ENCODE measurements at places on chromosomes 2 and 18. TPM values are rescaled to one million over a fixed set of nuclear protein-coding genes. Genes with fewer than 3 reads are reported as not detected.
A peak's percentile ranks its signal among the peaks of the same experiment; 100 is the strongest.

Gene RIT2
- not detected for total RNA-seq

Gene COL4A3
- total RNA-seq: 17.6 TPM

Gene LONRF2
- total RNA-seq: 9.7 TPM

Gene NYAP2
- total RNA-seq: not detected

Gene PDCD1
- total RNA-seq: not detected

Gene UCN
- total RNA-seq: 4.6 TPM

GRCh38 chr2:127128445-127128904 lies 21.5 kb upstream of the BIN1 start:
- DNase-seq: peak; percentile 74

DNA sequence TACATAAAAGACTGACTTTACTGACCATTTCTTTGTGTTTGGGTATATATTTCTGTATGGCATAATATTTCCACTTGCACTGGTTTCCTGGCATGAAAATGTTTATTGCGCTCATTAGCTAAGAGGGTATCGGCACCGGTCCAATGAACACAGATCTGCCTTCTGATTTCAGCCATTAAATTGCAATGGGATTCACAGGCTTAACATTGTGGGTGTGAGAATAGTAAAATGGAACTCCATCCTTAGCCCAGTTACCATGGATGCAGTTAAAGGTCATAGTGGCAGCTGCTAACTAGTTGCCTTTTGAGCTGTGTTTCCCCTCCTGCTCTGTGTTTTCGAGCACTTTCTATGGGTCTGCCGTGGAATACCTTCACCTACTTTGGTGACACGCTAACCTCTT lies 352.6 kb upstream of the POU3F3 start:
- DNase-seq: no peak

DNA sequence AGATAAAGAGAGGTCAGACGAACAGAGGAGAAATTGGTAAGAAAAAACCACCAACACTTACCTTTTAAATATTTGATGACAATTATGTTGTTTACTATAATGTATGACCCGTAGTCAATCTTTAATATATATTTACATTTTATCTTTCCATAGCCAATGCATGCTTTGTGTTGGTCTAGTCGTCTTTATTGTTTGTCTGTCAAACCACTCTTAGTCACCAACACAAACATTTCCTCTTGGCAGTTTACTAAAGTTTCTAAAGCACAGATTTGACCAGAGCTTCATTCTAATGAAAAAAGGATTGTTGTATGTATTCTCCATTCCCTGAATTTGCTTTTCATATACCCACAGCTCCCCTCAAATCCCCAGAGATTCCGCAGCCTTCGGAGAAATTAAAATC lies 784.7 kb upstream of the PIK3C3 start:
- DNase-seq: no peak

GRCh38 chr2:96391828-96392200 lies 56.2 kb downstream of the NCAPH start:
- DNase-seq: no peak

- DNase-seq: no peak
These were observed 1249.6 kb upstream of the FAM98A start for GRCh38 chr2:34848691-34849090.

DNA sequence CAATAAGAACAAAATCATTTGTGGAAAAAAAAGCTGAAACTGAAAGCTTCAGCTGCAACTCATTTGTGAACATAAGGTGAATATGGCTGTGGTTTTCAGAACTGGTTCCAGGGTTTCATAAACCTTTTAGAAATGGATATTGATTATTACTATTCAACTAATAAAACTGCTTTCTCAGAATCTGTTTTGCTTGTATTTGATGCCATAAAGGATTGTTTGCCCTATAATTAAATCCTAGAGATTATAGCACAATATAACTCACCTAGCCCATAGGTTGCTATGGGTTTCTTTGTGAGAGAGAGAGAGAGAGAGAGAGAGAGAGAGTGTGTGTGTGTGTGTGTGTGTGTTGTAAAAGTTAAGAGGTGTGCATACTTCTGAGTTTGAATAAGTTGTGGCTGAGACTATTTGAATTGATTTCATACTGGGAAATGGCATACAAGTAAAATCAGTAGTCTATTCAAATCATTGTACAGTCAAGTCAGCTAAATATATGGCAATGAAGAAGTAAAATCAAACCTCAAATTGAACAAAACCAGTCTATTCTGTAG lies 339.2 kb downstream of the ARHGAP15 start:
- DNase-seq: no peak

DNA sequence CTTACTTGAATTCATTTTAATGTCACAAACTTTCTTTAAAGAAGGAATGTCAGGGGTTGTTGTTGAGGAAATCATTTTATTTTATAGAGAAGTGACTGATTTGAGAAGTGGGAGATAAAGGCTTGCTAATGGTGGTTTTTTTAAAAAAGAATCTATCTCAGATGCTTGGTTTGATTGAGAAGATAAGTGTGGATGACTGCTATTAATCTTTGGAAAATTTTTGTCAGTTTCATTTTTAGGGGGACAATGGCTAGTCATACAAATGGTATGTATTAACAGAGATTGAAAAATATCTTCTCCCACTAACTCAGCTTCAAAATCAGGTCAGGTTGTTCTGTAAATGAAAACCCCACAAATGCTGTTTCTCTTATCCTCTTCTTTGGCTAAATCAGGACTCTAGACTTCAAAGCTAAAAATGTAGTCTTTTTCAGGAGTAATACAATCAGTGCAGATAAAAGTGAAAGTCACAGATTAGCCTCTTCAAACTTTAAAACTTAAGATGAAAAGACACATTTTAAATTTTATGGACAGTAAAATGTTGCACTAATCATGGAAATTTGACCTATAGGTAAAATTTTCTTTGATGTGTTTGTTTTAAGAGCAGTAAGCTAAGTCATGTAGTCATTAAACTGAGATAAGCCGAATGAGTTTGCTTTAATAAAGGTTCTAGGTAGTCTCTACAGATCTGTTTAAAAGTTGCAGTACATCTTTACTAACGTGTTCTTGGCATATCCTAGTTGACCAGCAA lies 674.2 kb upstream of the VRK2 start:
- no peak for DNase-seq

DNA sequence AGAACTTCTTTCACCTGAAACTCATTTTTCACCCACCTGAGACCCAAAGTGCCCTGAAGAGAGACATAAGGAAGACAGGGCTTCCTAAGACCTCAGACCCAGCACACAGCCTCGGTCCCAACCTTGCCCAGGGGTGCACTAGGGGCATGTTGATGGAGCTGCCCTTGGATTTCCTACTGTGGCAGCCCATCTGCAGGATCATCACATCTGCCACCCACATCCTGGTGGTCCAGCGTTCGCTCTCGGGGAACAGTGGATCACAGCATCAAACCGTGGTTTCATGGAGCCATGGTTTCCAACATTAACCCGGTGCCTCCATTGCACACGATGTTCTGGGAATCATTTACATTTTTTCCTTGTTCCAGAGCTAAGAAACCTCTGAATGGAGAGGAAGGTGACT lies 186.4 kb downstream of the TFCP2L1 start:
- DNase-seq: no peak

DNA sequence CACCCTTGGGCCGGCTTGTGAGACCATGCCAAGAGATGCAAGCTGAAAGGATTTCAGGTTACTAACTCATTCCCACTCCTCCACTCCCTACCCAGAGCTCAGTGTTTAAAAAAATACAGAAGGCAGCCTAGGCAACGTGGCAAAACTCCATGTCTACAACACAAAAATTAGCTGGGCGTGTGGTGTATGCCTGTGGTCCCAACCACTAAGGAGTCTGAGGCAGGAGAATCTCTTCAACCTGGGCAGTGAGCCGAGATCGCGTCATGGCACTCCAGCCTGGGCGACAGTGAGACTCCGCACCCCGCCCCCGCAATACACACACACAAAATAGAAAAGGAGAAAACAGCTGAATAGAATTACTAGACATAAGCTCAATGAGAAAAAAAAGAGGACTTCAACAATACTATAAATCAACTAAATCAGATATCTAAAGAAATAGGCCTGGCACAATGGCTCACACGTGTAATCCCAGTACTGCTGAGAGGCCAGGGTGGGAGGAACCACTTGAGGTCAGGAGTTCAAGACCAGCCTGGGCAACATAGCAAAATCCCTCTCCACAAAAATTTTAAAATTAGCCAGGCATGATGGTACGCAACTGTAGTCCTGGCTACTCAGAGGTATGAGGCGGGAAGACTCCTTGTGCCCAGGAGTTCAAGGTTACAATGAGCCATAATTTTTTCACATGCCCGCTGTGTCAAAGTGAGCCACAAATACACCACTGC lies 10.1 kb downstream of the IWS1 start:
- DNase-seq: no peak

DNA sequence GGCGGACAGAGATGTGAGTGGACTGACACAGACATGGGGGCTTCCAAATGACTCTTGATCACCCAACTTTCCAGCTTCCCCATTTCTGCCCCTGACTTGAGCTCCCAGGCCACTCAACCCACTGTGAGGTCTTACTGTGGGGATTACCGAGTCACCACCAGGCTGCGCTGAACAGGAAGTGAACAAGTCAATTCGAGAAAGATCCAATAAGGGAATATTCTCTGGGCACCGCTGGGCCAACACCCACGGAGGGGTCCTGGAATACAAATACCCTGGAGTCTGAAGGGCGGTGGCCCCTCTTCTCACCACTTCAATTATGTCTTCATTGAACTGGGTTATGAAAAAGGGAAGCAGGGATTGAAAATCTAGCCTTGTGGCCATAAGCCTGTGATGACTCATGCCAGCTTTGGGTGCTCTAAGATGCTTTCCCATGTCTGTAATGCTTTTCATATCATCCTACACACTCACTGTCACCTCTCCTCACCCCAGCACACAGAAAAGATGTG lies 37.7 kb downstream of the BCL11A start:
- no peak for DNase-seq

DNA sequence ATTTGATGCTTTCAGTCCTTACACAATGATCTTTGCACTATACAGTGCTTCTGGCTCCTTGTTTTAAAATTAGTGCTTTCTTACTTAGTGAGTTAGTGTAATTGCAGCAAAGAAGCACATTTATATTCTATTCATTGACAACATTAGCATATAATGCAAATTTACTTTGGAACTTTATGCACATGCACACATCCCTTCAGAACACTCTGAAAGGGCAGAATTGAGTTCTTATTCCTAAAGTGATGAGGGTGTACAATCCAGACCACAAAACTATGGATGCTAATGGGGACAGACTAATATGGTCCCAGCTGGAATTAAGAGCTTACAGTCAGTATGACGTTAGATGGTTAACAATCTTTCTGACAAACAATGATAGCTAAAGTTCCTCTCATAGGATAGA lies 127.1 kb downstream of the RBMS1 start:
- no peak for DNase-seq

DNA sequence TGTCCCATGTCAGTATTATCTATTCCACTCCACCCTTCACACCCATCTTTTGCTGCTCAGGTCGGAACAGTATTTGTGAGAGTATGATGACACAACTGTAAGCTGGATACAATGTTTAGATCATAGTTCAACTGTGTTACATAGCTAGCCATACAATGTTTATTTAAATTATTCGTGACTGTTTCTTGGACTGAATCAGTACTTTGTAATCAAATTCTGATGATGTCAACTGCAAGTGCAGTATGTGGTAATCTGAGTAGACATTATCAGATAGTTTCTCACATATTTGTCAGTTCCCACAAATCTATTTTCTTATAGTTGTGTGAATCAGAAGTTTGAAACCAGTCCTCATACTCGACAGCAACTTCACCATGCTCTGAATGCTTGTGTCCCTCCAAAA lies 177.6 kb downstream of the ZNF407 start:
- no peak for DNase-seq

- DNase-seq: no peak
These were observed 22.5 kb upstream of the RAB27B start for GRCh38 chr18:54805571-54806334.

- no peak for DNase-seq
These were observed 108.8 kb downstream of the STPG4 start for GRCh38 chr2:47046271-47046670.

- DNase-seq: no peak
These were observed 155.9 kb downstream of the FMNL2 start for GRCh38 chr2:152490686-152491455.

- DNase-seq: no peak
These were observed 750 bp upstream of the CCDC150 start for GRCh38 chr2:196638765-196639164.

GRCh38 chr2:134973241-134974138 lies 54.9 kb downstream of the CCNT2 start:
- DNase-seq: no peak

DNA sequence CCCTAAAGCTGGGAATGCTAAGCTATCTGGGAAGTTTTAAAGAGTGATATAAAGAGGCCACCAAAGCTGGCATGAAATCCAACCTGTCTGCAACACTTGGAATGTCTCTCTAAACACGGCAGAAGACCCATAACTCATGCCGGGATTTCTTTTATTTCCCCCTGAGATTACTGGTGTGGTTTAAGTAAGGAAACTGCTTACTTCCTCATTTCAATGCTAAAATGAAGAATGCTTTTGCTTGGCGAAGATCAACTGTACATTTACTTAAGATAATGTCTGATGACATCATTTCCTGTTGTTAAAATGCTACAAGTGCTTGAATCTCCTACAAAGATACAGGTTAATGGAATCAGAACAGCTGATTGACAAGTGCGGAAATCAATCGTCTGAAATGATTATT lies 353.8 kb upstream of the SALL3 start:
- no peak for DNase-seq

GRCh38 chr18:49846718-49847470 lies 33.6 kb upstream of the ACAA2 start:
- DNase-seq: no peak

GRCh38 chr2:119218478-119219064 lies 5.1 kb upstream of the STEAP3 start:
- DNase-seq: peak; percentile 30

Data from Calu3 (cell line).